ENCODE measurements at places on chromosomes 4 and X. TPM values are rescaled to one million over a fixed set of nuclear protein-coding genes. Genes with fewer than 3 reads are reported as not detected.

The TASL gene
- total RNA-seq = not detected

The SORBS2 gene
- total RNA-seq = 0.53 TPM

The XAGE1B gene
- 220 TPM for total RNA-seq

The FREM3 gene
- not detected for total RNA-seq

The CYTL1 gene
- total RNA-seq = not detected

The RENBP gene
- 0.09 TPM for total RNA-seq

The ASB9 gene
- total RNA-seq = 21.4 TPM

The CD38 gene
- total RNA-seq = 15.9 TPM

The ADGRG4 gene
- not detected for total RNA-seq

The CENPU gene
- 23.6 TPM for total RNA-seq

The HPGD gene
- 73.3 TPM for total RNA-seq

The TMEM35A gene
- not detected for total RNA-seq

The GASK1B gene
- 0.26 TPM for total RNA-seq

The FGFRL1 gene
- 22.5 TPM for total RNA-seq

The SULT1B1 gene
- not detected for total RNA-seq

The VSIG1 gene
- total RNA-seq = 0.26 TPM

The MAGEA2B gene
- total RNA-seq = not detected

The GRPR gene
- total RNA-seq = not detected

The PDZD11 gene
- 91.9 TPM for total RNA-seq

The PCDH11X gene
- total RNA-seq = not detected

The RS1 gene
- total RNA-seq = not detected

The OTUD6A gene
- total RNA-seq = not detected

The NDUFC1 gene
- total RNA-seq = 81.2 TPM

The RAB39B gene
- total RNA-seq = 0.55 TPM

The BEX2 gene
- total RNA-seq = 10.2 TPM

The ATP1B4 gene
- not detected for total RNA-seq

The IL2RG gene
- 0.15 TPM for total RNA-seq

The PRRG3 gene
- total RNA-seq = not detected

The THAP9 gene
- total RNA-seq = 1.1 TPM

The CFAP47 gene
- total RNA-seq = not detected

The CXCL8 gene
- total RNA-seq = 11.2 TPM

The FGB gene
- total RNA-seq = 15.9 TPM

The VEGFC gene
- 11.9 TPM for total RNA-seq

The CENPI gene
- total RNA-seq = 12.8 TPM

The SUV39H1 gene
- 18.8 TPM for total RNA-seq

The SAGE1 gene
- 0.07 TPM for total RNA-seq

The TRIM61 gene
- not detected for total RNA-seq

The ANKRD37 gene
- 2.8 TPM for total RNA-seq

The HSFX3 gene
- not detected for total RNA-seq

The ZNF157 gene
- total RNA-seq = not detected

The ADAM29 gene
- total RNA-seq = not detected

The SPIN2B gene
- 11.5 TPM for total RNA-seq

The SYTL5 gene
- 0.38 TPM for total RNA-seq

The PASD1 gene
- total RNA-seq = not detected

The FGFBP2 gene
- 0.13 TPM for total RNA-seq

The MAGEA2 gene
- 0.16 TPM for total RNA-seq

The GLOD5 gene
- total RNA-seq = not detected

The PDCL2 gene
- not detected for total RNA-seq

The PNMA6F gene
- total RNA-seq = not detected

The ZNF674 gene
- total RNA-seq = 4.4 TPM

The TLR10 gene
- not detected for total RNA-seq

The CXCL11 gene
- total RNA-seq = 0.19 TPM

The HSFX2 gene
- 0.29 TPM for total RNA-seq

The KCNIP4 gene
- not detected for total RNA-seq

The CLRN2 gene
- not detected for total RNA-seq

The TRPC5OS gene
- not detected for total RNA-seq

The SSX3 gene
- not detected for total RNA-seq

The UGT2B28 gene
- not detected for total RNA-seq

All from A549 treated with GW870086 at 1 μM for 4 hours (cell line).